ENCODE measurements at places on chromosomes 7 and 10.
A peak's percentile ranks its signal among the peaks of the same experiment; 100 is the strongest.

DNA sequence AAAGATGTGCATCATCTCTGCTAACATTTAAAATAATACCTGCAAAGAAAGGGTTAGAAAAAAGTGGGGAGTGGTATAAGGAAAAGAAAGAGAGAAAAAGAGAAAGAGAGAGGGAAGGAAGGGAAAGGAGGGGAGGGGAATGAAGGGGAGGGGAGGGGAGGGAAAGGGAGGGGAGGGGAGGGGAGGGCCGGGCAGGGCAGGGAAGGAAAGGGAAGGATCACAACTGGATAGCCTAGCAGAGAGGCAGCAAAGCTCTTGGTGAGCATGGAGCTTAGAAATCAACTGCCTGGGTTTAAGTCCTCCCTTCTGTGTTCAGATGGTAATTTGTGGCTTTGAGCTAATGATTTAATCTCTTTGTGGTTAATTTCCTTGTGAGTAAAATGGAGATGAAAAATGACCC is 5.4 kb upstream of the FAM237B start:
- no peak for DNase-seq

DNA sequence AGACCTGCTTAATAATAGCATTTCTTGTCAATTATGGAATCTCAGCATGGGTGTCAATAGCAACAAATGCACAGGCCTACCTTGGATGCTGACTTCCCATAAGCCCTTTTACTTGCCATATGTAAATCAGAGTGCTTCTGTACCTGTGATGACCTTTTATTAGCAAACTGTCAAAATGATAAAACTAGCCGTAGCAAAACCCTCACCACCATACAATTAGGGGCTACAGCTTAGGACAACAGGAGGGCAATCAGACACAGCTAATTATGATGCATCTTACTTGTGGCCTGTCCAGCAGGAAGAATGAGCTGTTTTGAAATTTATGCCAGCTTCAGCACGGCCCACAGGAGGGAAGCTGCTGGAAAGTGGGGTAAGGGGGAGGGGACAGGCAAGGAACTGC is 201.6 kb downstream of the TAX1BP1 start:
- no peak for DNase-seq

GRCh38 chr10:77977016-77977415 is 50.5 kb upstream of the DLG5 start:
- DNase-seq, result no peak

DNA sequence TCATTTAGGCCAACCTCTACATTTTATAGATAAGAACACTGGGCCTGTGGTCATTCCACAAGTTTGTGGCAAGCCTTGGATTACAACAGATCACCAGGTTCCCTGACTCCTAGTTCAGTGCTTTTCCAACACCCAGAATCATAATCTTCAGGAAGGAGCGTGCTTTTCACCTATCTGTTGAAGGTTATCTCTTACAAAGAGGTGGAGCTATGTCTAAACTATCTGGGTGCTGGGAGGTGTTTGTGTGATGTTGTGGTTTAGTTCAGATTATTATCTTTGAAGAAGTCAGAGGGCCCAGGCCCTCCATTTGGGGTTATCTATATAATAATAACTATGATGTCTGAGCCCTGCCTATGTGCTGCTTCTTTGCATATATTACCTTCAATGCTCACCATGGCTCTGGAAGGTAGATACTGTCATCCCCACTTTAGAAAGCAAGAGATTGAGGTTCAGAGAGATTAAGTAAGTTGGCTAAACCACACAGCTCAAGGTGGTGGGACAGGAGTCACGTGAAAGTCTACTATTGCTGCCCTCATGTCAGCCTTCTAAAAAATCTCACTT is 24.0 kb downstream of the IL2RA start:
- DNase-seq, result no peak

DNA sequence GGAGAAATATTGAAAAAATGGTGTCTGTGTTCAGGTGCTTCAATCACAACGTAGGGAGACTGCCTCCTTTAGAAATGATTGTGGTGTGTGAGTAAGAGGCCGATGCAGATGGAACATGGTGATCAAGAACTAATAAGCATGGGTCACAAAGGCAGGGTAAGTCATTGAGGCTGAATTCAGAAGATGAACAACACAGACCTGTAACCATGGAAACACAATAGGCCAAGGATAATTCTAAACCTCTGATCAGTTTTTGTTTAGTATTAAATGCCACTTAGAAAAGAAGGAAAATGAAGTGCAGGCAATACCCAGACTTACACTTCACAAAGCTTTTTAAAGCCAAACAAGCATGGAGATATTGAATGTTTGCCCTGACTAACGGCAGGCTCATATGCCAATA is 32.8 kb upstream of the TAS2R16 start:
- DNase-seq, result no peak

- DNase-seq, result no peak
Observed at GRCh38 chr10:123117644-123118417, 17.9 kb upstream of the HMX3 start.

DNA sequence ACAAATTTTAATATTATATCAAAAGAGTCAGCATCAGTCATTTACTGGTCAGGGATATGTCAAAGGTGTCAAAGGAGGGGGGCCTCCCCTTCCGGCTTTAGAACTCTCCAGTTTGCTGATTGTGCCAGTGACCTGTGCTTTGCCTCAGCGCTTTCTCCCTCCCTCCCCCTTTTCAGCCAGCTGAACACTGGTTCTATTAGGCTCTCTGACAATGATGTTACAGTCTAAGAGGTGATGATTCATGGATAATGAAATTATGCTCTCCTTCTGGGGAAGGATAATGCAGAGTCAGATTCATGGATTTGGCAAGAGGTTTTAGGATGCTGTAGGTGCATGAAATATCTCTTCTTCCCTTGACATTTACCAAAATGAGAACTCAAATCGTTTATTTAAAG is 6.1 kb downstream of the LRRTM3 start:
- DNase-seq, result no peak

DNA sequence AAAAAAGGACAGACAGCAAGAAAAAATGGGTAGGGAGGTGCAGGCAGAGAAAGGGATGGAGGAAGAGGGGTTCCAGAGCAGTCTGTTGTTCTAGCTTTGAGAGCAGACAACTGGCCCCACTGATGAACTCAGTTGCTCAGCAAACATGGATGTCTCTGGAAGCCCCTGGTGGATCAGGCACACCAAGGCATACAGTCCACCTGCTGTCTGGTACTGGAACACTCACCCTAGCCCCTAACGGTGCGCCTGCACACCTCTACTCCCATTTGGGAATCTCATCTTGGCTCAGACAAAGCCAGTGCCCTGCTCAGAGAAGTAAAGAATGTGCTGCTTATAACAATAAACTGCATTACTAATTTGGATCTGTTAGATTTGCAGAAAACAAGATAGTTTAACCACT is 7.7 kb downstream of the MACROH2A2 start:
- DNase-seq, result no peak

DNA sequence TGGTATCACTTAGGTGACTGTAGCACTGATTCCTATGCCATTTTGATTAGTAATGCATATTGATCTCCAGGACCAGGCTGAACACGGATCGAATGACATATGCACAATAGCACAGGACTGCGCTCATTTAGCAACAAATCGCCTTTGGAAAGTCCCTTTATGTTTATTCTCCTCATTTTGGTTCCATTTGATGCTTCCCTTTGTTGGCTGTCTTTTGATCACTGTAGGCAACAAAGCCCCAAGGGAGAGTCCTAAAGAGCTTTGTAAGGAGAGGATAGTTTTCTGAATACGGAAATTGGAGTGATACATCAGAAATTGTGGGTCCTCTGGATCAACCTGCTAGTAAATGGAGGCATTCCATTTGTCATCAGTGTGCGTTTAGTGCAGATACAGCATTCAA is 1111.4 kb downstream of the SORCS1 start:
- DNase-seq, result no peak

DNA sequence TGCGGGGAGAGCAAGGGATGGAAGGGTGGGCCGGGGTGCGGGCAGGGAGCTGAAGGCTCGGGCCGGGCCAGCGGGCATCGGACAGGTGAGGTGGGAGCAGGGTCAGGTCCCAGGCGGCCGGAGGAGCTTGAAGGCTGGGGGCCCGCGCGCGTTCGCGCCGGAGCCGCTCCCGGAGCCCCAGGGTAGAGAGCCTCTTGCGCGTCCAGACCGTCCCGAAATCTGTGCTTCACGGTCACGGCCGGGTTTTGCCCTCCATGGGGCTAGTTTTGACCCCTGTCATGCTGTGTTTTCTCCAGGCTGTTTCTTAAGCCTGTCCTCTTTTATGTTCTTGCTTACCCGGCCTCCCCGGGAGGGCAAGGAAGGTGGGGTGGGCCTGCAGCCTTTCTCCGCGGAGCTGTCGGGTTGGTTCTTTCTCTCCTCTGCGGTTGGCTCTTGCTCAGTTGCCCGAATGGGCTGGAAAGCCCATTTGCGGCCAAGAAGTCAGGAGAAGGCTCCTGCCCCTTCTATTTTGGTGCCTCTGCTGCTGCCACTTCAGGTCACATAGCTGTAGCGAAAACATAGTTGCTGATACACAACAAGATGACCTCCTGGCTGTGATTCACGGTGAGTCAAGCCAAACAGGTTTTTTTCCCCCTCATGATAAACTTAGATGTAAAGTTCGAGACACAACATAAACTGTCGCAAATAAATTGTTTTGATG is 650 bp downstream of the UBE2D1 start:
- peak; percentile 49 for DNase-seq

DNA sequence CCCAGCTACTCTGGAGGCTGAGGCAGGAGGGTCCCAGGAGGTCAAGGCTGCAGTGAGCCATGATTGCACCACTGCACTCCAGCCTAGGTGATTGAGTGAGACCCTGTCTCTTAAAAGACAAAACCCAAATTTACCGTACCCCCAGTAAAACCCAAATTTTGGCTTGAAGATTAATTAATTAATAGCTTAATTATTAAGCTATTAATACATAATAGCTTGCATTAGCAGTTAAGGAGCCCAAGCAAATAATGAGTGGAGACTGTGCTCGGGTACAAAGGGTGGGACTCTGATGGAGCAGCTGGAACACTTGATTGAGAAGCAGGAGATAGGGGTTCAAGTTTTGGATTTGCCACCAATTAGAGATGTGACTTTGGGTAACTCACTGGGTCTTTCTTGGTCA is 28.9 kb downstream of the NRF1 start:
- no peak for DNase-seq

- DNase-seq, result no peak
Observed at GRCh38 chr10:13105184-13105583, 5.2 kb downstream of the OPTN start.

DNA sequence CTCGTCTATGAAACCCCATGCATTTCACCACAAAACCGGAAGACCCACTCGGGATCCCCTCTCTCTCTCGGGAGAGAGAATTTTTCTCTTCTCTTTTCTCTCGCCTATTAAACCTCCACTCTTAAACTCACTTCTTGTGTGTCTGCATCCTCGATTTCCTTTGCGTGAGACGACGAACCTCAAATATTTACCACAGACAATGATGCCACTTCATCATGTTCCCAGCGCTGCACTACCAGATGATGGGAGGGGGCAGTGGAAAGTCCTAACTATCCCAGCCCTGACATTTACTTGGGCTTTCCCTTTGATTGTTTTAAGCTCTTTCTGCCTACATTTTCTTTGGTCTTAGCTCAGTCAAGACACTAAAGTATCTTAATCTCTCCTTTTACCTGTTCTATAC is 906.7 kb downstream of the GRID1 start:
- DNase-seq, result no peak

DNA sequence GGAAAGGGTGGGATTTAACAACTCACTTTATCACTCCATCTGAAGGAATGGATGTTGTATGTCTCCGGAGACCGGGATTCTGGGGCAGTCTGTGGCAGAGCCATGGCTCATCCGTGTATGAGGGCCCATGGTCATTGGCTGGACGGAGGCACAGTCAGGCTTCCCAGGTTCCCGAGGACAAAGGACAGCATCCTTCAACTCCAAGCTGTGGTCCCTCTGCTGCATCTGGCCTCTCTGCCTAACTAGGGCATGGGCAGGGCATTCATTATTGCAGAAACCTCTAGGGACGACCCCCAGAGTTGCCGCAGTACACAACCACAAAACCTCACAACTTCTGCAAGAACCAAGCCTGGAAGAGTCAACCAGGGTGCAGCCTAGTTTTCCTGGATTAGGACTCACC is 525.2 kb downstream of the GLRX3 start:
- no peak for DNase-seq

GRCh38 chr10:118569882-118570252 is 25.6 kb downstream of the PRLHR start:
- no peak for DNase-seq

GRCh38 chr7:29763266-29763665 is 43.0 kb upstream of the WIPF3 start:
- DNase-seq, result no peak

DNA sequence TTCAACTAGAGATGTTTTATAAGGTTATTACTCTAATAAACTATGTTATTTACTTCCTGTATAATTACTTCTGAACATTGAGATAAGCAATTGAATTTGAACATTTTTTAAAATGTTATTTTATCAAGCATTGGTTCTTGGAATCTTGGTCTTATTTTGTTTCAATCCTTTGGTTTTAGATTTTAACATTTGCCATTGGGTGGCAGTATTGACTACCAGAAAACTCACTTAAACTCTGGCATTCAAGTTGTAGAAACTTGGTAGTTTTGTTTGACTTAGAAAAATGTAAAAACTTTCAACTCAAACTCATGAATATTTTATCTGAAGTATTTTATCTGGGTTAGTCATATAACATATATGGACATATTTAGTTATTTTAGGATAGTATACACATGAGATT is 48.1 kb downstream of the ATRNL1 start:
- peak; percentile 36 for DNase-seq

GRCh38 chr7:156827587-156828203 is 65.3 kb downstream of the LMBR1 start:
- DNase-seq, result no peak

DNA sequence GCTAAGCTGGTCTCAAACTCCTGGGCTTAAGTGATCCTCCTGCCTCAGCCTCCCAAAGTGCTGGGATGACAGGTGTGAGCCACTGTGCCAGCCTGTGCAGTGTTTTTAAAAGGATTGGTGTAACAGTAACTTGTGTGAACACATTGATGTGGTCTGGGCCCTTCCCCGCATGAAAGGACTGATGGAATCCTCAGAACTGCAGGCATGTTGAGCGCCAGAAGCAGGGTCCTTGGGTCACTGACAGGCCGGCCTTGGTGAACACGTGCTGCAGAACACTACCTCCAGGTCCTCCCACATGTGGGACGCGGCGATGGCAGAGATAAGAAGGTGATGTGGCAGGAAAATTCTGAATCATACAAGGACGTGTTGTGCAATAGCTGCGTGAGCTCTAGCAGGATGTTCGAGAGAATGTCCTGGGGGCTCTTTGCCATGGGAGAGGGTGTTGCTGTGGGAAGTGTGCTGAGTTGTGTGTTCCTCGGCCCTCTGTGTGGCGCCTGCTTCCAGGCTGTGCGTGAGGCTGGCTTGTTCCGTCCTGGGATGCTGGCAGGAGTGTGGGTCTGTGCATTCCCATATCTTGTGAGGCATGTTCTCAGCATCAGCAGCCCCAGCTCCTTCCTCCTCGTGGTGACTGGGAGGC is 68.2 kb downstream of the DNAJB6 start:
- DNase-seq, result no peak

- DNase-seq, result peak; percentile 53
Observed at GRCh38 chr10:128048819-128049210, 77.4 kb downstream of the MKI67 start.

Measured in suppressor macrophage treated with lipopolysaccharide for 4 hours (primary cell).